Activated CD4-positive, CD25-positive, alpha-beta regulatory T cell treated with anti-CD3 and anti-CD28 coated beads, Interleukin-2, amount 50 U/mL, for 16 hours (primary cell): ENCODE measurements at places on chromosomes 5 and 9.

- no peak for DNase-seq
Observed at GRCh38 chr9:128254362-128254761, 21.4 kb downstream of the GOLGA2 start.

DNA sequence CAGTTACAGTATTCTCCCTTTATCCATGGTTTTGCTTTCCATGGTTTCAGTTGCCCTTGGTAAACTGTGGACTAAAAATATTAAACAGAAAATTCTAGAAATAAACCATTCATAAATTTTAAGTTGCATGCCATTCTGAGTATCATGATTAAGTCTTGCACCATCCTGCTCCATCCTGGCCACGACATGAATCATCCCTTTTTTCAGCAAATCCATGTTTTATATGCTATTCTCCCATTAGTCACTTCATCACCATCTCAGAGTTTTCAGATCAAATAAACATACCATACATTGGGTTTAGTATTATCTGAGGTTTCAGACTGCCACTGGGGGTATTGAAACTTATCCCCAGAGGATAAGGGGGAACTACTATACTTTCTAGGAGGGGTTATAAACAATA lies 234.4 kb upstream of the ATP10B start:
- DNase-seq, result no peak

DNA sequence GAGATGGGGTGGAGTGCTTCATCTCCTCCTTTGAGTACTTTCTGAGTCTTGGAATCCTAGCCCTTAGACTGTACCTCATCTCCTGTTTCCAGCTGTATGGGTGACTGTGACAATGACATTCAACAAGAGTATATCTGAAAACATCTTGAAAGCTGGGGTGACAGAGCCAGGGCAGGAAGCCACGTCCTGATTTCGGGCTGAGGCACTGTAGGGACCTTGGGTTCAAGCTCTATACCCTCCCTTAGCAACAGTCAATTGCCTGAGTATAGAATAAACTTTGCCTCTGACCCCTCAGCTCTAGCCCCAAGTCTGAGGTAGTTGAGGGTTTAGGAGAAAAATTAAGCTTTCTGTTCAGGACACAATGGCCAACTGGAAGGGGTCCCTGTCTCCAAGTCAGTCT lies 6.3 kb downstream of the FOXE1 start:
- no peak for DNase-seq

- DNase-seq, result no peak
Observed at GRCh38 chr5:64149268-64149667, 16.4 kb upstream of the RNF180 start.

GRCh38 chr5:135694012-135694411 lies 115.2 kb upstream of the CXCL14 start:
- no peak for DNase-seq

GRCh38 chr5:160805376-160805775 lies 46.6 kb downstream of the ATP10B start:
- no peak for DNase-seq

- no peak for DNase-seq
Observed at GRCh38 chr5:57724836-57725235, 242.2 kb upstream of the ACTBL2 start.

GRCh38 chr9:130707225-130707976 lies 13.8 kb downstream of the EXOSC2 start:
- DNase-seq, result peak; percentile 65

DNA sequence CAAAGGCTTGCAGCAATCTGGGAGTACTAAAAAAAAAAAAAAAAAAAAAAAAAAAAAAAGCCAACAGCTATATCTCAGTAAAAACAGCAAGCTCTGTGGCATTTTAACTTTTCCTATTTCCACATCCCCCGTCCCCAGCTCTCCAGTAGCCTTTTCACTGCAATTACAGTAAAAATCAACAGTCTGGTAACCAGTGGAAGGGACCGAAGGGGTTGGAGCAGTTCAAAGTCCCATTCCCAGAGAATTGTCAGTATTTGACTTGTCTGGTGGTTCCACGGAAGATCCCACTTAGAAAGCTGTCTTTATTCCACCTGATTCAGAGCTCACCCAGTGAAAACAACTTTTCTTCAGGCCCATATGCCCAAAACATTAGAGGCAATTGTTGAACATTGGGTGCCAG lies 71.8 kb upstream of the ZBTB43 start:
- no peak for DNase-seq

- DNase-seq, result no peak
Observed at GRCh38 chr5:103336941-103337340, 78.4 kb downstream of the MACIR start.

GRCh38 chr9:130860458-130861316 lies 25.6 kb downstream of the ABL1 start:
- DNase-seq, result no peak

DNA sequence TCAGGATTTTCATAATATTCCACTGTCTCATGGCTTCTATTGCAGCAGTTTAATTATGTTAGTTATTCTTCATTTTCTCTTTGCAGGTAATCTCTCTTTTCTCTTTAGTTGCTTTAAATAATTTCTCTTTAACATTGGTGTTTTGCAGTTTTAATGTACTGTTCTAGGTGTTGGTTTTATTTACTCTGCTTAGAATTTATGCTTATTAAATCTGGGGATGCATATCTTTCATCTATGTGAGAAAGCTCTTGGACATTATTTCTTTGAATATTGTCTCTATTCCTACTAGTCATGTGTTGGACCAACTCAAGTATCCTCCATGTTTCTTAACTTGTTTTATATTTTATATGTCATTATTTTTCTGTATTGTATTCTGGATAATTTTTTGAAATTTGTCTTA lies 218.7 kb upstream of the TUT7 start:
- no peak for DNase-seq

- DNase-seq, result no peak
Observed at GRCh38 chr9:37382161-37382981, 40.1 kb upstream of the GRHPR start.

DNA sequence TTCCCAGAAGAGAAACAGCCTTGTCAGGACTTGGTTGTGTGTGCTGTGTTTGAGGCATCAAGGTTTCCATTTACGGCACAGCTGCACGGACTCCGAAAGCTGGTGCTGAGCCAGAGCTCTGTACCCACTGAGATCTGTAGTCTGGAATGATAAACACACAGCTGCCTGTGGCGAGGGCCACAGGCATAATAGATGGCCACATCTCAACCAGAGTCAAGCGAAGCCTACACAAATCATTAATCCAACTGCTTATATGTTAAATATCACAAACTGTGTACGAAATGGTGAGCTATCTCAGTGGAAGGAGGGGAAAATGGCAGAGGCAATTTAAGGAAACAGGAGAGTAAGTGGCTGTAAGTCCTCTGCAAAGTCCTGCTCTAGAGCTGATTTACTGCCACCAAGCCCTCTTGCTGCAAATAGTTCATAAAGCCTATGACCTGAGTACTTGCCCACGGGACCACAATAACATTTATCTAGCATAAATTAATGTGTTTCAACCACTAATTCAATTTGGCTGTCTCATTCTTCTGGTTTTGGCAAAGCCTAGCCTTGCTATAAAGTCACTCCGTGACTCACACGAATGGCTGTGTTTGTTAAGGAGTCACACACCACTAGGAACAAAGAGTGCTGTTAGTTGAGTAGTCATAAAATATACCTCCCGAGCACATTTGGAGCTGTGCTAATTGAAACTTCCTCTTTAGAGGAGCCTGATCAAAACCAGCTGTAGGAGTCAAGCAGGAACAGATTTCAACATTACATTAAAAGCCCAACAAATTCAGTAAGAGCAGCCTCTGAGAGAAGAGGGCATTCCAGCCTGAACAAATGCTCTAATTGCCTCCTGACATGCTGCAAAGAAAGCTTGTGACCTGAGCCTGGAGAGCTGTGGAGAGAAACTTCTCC lies 738.6 kb upstream of the ZNF608 start:
- no peak for DNase-seq

GRCh38 chr5:6758236-6758635 lies 45.0 kb downstream of the TENT4A start:
- DNase-seq, result no peak

GRCh38 chr5:81188962-81189361 lies 44.2 kb upstream of the CKMT2 start:
- no peak for DNase-seq

DNA sequence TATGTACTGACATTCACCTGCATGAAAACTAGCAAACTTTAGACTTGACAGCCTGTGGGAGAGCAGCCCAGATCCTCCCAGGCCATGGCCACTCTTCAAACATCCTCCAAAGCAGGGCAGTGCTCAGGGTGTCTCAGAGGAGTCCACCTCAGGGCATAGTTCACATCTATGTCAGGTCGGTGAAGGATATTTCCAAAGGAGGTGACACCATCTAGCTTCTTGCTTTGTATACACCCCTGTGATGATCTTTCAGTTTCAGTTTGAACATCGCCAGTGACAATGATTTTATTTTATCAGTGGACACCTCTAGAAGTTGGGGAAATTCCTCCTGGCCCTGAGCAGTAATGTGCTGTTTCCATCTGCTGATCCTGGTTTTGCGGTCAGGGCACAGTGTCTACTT lies 20.1 kb downstream of the CDK20 start:
- DNase-seq, result no peak

DNA sequence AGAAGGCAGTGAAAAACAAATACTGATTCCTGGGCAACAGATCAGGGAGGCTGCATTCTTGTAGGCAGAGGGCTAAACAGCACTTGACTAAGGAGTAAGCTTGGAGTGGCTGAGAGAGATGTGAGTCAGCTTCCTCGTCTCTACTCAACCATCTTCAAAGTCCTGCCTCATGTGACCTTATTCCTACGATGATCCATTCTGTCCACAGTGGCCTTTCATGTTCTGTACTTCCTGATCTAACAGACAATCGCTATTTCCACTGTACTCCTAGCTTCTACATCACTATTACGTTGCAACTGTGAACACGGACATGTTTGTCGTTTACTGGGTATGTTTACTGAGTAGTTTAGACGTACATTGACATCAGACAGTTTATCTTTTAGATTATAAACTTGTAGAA lies 365.4 kb downstream of the ARL15 start:
- no peak for DNase-seq

GRCh38 chr5:73193592-73193991 lies 20.6 kb downstream of the TMEM174 start:
- DNase-seq, result no peak

DNA sequence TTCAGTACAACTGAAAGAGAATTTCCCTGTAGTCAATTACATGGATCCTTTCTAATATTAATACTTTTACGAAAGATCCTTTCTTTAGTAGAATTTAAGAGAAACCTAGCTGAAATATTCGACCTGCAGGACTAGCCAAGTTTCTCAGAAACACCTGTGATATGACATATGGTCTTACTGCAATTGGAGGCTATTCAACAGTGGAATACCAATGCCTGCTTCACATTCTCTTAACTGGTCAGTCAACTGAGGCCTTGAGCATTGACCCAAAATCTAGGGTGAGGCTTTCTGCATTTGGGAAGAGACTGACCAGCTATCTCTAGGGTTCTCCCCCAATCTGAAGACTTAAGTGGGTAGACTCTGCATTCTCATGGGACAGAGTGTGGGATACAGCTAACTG lies 12.3 kb downstream of the UBE2QL1 start:
- DNase-seq, result no peak

DNA sequence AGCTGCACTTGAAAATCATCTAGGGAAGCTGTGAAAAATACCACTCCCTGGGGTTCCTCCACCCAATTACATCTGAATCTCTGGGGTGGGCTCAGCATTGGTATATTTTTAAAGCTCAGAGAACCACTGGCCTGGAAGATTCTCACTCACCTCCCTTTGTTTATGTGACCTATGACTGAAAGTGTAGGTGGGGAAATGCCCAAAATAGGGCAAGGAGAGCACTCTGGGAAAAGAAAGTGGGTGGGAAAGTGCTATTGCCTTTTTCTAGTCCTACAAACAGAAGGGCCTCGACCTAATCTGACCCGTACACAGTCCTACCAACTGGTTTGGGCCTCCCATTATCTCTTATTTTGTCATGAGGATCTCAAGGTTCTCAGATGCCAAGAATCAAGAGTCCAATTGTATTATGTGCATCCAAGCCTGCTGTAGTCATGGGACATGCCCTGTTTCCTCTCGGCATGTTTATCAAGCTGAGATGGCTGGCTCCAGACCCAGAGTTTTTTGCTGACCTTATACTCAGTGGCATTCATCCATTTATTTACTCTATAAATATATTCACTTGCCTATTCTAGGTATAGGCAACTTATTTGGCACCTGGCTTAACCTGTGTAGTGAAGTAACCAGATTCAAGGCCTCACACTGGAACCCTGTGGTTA lies 483.7 kb downstream of the ENC1 start:
- no peak for DNase-seq

GRCh38 chr5:150489360-150490295 lies 18.3 kb upstream of the NDST1 start:
- DNase-seq, result no peak

GRCh38 chr5:92552206-92553160 lies 1028.5 kb downstream of the NR2F1-AS1 start:
- no peak for DNase-seq

DNA sequence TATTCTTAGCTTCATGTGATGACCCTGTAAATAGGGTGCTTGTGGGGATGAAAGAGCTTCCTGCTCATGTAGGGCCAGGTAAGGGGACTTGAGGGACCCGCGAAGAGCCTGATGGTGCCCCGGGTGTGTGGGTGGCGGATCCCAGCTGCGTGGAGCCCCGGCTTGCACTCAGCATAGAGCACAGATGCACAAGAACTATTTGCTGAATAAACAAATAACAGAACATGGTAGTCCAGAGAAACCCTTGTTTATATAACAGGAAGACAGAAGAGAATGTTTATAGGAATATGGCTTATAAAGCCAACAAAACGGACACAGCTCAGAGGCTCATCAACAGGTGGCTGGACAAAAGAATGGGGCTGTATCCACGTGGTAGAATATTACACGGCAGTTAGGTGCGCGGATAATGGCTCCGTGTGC lies 106.9 kb upstream of the COL5A1 start:
- DNase-seq, result no peak

DNA sequence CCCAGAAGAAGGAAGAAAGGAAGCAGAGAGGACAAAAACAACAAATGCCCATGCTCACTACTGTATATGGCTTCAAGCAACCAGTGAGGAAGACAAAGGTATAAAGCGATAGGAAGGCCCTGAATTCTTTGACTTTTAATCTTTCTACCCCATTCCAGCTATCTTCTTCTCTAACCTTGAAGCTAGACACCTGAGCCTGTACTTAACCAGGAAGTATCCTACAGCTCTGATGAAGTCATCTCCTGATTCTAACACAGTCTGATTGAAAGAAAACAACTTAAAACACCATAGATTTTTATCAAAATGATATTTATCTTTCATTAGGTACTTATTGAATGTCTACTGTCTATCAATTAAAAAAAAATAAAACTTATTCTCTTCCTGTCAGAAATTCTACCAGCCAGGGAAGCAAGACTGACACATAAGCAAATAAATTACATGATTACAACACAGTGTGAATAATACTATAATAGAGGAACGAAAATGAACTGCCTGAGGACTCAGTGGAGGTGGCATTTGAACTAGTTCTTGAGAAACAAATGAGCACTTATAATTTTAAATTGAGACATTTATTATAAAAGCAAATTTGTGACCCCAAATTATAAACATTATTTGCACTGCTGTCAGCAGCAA lies 123.3 kb upstream of the ELL2 start:
- no peak for DNase-seq

- no peak for DNase-seq
Observed at GRCh38 chr5:113065626-113066025, 89.0 kb downstream of the DCP2 start.
